Activated CD4-positive, alpha-beta memory T cell treated with anti-CD3 and anti-CD28 coated beads for 36 hours (primary cell): ENCODE measurements at places on chromosomes 13 and 19. TPM values are rescaled to one million over a fixed set of nuclear protein-coding genes. Genes with fewer than 3 reads are reported as not detected.

- peak; percentile 11 for DNase-seq
- no peaks in the 10 kb centered on the region for H3K27me3 ChIP-seq
- peaks cover 34% of the 10 kb centered on the region for H3K4me1 ChIP-seq
- peak overlapping the region; percentile 50 for H3K27ac ChIP-seq
- H3K36me3 ChIP-seq: peaks cover 4% of the 10 kb centered on the region
Measured at GRCh38 chr13:30346789-30347167, 39.4 kb upstream of the KATNAL1 start.

- DNase-seq: no peak
- no peaks in the 10 kb centered on the region for H3K27me3 ChIP-seq
- no peak overlapping the region for H3K4me3 ChIP-seq
- H3K36me3 ChIP-seq: peaks cover 3% of the 10 kb centered on the region
Measured at GRCh38 chr13:44506719-44507118, 69.4 kb downstream of the TSC22D1 start.

DNA sequence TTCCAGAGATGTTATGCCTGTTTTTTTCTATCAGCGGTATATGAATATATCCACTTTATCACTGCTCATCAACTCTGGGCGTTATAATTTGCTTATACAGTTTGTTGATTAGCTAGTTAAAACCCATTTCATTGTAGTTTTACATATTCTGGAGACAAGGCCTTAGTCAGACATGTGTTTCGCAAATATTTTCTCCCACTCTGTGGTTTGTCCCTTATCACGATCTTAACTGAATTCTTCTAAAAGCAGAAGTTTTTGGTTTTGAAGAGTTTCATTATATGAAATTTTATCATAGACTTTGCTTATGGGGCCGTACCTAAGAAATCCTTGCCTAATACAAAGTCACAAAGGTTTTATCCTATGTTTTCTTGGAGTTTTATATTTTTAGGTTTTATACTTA is 84.6 kb downstream of the FRY start:
- H3K27me3 ChIP-seq: no peaks in the 10 kb centered on the region
- DNase-seq: no peak
- no peak overlapping the region for H3K4me3 ChIP-seq
- H3K36me3 ChIP-seq: peaks cover 6% of the 10 kb centered on the region

GRCh38 chr13:110346661-110347067 is 39.6 kb downstream of the COL4A2 start:
- H3K4me3 ChIP-seq: no peak overlapping the region
- DNase-seq: no peak
- peaks cover 2% of the 10 kb centered on the region for H3K4me1 ChIP-seq
- H3K27ac ChIP-seq: no peak overlapping the region
- H3K27me3 ChIP-seq: peaks cover 5% of the 10 kb centered on the region

DNA sequence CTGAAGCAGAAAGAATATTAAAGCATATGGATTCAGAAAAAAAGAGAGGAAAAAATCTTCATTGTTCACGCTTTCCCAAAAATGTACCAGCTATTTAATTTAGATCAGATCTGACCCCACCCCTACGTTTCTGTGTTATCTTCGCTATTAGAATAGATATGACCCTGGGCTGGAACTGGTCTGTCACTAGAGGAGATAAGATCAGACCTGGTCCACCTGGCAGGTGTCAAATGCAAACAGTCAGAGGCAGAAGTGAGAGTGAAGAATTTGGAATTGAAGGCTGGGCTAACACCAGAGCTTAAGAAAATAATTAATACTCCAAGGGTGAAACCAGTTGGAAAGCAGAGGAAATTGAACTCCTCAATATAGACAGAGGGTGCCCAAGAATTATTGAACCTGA is 30.0 kb upstream of the MBNL2 start:
- H3K36me3 ChIP-seq: no peaks in the 10 kb centered on the region
- no peak overlapping the region for H3K27ac ChIP-seq
- DNase-seq: no peak
- H3K4me3 ChIP-seq: no peak overlapping the region
- H3K4me1 ChIP-seq: peaks cover 5% of the 10 kb centered on the region

DNA sequence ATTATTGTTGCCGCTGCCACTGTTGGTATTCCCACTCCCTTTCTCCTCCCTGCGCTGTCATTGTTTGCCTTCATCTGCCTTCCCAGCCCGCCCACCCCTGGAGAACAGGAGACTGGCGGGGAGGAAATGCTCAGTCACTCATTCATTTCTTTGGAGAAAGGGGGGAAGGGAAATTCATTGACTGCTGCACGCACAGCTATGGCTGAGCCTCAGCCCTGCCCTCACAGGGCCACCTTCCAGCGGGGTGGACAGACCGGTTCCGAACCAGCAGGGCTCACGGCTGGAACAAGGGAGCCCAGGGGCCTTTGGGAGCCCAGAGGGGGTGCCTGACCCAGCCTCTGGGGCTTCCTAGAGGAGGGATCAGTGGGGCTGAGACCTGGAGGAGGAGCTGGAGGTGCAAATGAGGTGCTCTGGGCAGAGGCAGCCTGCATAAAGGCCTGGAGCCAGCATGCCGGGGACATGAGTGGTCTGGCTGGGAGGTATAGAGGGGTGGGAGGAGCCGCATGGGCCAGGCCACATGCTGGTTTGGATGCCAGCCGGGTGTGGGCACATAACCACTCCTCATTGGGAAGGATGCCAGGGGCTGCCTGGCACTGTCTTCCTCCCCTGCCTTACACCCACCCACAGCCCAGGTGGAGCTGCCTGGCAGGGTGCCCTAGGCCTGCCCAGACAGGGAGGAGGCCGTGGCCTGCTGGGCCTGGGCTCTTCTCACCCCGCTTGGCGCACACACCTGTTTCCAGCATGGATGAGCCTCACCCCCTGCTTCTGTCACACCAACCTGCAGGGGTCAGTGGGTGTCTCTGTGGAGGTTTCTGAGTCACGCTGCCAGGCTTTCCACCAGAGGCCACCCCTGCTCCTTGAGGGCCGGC is 26.8 kb downstream of the PPP5C start:
- DNase-seq: no peak
- no peak overlapping the region for H3K4me3 ChIP-seq
- peaks cover 16% of the 10 kb centered on the region for H3K4me1 ChIP-seq
- H3K27me3 ChIP-seq: no peaks in the 10 kb centered on the region
- H3K36me3 ChIP-seq: peaks cover 20% of the 10 kb centered on the region
- no peak overlapping the region for H3K27ac ChIP-seq

GRCh38 chr19:45153339-45154063 is 7.3 kb downstream of the NKPD1 start:
- peaks cover 20% of the 10 kb centered on the region for H3K4me1 ChIP-seq
- no peak overlapping the region for H3K27ac ChIP-seq
- peaks cover 4% of the 10 kb centered on the region for H3K36me3 ChIP-seq

IFNL1 gene
- total RNA-seq: 1.2 TPM

SIGLEC14 gene
- not detected for total RNA-seq

- no peaks in the 10 kb centered on the region for H3K27me3 ChIP-seq
- no peak overlapping the region for H3K4me3 ChIP-seq
Measured at GRCh38 chr13:35733827-35734226, 257.3 kb upstream of the MAB21L1 start.

DNA sequence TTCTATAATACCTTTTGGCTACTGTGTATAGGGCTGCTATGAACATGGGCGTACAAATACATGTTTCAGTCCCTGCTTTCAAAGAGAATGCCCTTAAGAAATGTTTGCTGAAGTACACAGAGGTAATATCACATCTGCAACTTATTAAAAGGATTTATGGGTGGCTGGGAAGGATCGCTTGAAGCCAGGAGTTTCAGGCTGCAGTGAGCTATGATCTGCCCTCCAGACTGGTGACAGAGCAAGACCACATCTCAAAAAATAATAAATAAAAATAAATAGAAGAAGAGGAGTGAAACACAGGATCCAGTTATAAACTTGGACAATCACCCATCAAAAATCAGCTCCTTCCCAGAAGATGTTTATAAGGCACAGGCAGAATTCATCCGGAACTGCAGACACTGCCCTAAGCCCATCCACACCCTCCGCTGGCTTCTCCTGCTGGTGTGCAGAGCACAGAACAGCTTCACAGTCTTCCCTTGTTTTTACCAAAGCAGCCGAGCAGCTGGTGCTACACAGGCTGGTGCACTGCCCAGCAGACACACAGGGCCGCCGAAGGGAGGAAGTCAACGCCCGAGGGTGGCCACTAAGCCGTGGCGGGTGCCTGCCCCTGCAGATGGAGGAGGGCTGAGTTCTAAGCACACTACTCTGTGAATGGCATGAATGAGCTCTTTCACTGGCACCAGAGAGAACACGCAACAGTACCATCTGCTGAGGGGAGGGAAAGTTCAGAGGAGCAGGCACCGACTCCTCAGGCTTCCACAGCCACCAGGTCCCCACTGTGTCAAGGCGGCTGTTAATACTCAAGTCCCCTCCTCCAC is 44.0 kb downstream of the BRD4 start:
- H3K27ac ChIP-seq: peak overlapping the region; percentile 63
- H3K36me3 ChIP-seq: no peaks in the 10 kb centered on the region
- H3K4me3 ChIP-seq: peak overlapping the region; percentile 7
- no peak for DNase-seq

PRODH2 gene
- not detected for total RNA-seq

C19orf38 gene
- 1.7 TPM for total RNA-seq

- H3K4me3 ChIP-seq: no peak overlapping the region
- no peak for DNase-seq
- H3K27me3 ChIP-seq: no peaks in the 10 kb centered on the region
Measured at GRCh38 chr13:46622630-46623256, 69.8 kb downstream of the LRCH1 start.

ZNF439 gene
- 4.8 TPM for total RNA-seq

DNA sequence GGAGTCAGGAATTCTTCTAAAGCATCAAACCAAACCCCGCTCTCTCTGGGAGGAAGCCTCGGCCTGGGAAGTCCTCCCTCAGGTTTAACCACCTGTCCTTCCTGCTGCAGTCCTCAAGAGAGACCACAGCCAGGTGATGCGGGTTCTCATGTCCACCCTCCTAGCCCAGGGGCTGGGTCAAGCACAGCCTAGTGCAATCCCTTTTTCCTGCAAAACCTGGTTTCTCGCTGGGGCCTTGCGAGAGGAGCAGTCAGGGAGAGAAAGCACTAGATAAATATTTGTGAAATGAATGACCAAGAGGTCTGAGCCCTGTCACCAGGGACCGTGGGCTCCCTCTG is 2.4 kb downstream of the SLC8A2 start:
- no peak for DNase-seq
- no peaks in the 10 kb centered on the region for H3K36me3 ChIP-seq
- no peak overlapping the region for H3K27ac ChIP-seq
- peaks cover 50% of the 10 kb centered on the region for H3K27me3 ChIP-seq
- no peak overlapping the region for H3K4me3 ChIP-seq

NALCN gene
- total RNA-seq: not detected

LATS2 gene
- total RNA-seq: 6.8 TPM

FFAR3 gene
- total RNA-seq: 1.1 TPM

DNA sequence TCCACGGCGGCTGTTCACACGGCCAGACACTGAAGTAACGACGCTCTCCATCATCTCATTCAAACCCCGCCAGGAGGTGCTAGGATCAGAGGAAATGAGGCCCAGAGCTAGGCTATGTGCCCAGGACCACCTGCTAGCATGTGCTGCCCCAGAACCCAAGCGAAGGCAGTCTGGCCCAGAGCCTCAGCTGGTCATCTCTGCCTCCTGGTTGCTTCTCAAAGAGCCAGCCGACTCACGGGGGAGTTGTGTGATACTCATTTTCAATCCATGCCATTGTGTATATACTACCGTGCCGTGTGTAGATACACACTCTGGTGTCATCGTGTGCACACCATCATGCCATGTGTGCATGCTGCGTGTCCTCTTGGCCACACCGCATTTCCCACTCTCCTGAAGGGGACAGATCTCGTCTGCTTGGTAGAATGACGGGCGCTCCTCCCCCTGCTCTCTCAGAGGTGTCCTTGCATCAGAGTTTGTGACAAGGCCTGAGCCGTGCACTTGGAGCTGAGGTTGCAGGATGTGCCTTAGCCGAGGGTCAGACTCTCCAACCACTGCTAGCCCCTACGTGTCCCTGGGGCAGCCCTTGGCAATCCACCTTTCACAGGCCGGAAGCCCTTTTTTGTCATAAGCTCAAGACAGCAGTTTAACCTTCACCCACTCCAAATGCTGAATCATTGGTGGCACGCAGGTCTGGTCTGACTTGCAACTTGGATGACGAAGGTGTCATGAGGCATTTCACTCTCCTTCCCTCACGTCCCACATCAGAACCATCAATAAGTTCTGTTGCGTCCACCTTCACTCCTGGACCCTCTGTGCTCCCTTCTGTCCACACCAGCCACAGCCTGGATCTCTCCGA is 130.4 kb downstream of the CRYL1 start:
- no peak for DNase-seq
- no peaks in the 10 kb centered on the region for H3K36me3 ChIP-seq
- no peak overlapping the region for H3K27ac ChIP-seq
- H3K4me1 ChIP-seq: no peaks in the 10 kb centered on the region

IGFL2 gene
- total RNA-seq: not detected

DNA sequence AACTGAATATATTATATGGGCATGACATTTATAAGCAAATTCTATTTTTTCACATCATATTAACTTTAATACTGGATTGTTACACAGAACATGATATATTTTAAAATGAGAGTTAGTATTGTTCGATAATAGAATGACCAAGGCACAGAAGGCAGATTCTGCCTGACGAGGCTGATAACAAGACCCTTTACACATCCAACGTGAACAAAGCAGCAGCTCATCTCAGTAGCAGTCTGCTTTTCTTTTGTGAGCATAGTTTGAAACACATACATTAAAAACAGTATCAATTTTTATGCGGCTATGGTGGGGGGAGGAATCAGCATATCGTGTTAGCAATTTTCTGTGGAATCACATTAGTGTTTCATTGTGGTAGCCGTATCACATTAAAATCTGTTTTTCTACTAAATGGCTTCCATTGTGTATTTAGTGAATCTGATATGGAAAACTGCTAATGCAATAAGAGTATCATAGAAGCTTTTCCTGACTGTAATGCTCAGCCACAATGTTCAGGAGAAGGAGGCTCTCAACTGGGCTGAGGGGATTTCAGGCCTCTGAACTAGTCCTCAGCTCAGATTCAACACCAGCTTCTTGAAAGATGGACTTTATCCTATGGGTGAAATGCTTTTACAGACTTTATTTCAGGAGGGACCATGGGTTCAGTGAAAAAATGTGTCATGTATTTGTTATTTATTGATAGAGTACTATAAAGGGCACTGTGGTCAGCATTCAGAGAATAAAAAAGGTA is 4.0 kb downstream of the SMAD9 start:
- H3K4me3 ChIP-seq: no peak overlapping the region
- DNase-seq: no peak
- peaks cover 3% of the 10 kb centered on the region for H3K4me1 ChIP-seq

GRCh38 chr19:40633207-40633606 is 32.0 kb downstream of the LTBP4 start:
- peaks cover 7% of the 10 kb centered on the region for H3K36me3 ChIP-seq
- H3K4me1 ChIP-seq: peaks cover 7% of the 10 kb centered on the region
- H3K27ac ChIP-seq: no peak overlapping the region
- no peak overlapping the region for H3K4me3 ChIP-seq

ANGPTL4 gene
- 1.7 TPM for total RNA-seq
